Activated T-cell treated with anti-CD3 and anti-CD28 coated beads for 4 hours (primary cell): ENCODE measurements at places on chromosomes 1 and 21.

- DNase-seq, result no peak
Observed at GRCh38 chr1:53946252-53947171, at the start of gene LRRC42. LRRC42 (plus strand) TSS chr1:53946350; CDS start chr1:53952000, 5,650 bp downstream.

DNA sequence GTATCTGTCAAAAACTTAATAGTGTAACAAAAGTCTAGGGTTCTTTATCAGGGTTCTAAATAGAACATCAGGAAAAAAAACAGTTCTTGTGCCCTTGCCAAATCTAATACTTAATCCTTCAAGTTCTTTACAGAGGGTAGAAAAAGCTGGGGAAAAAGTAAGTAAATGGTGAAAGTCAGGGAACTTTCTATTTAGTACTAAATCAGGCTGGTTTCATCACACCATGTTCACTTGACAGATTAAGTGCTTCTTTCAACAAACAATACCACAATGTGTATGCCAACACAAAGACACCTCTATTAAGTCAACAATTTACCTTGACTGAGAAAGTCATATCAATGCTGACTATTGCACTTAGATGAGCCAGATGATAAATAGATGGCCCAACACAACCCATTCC is 9.7 kb downstream of the DBT start:
- DNase-seq, result no peak

GRCh38 chr1:46159516-46159915 is 15.4 kb upstream of the TSPAN1 start:
- no peak for DNase-seq

DNA sequence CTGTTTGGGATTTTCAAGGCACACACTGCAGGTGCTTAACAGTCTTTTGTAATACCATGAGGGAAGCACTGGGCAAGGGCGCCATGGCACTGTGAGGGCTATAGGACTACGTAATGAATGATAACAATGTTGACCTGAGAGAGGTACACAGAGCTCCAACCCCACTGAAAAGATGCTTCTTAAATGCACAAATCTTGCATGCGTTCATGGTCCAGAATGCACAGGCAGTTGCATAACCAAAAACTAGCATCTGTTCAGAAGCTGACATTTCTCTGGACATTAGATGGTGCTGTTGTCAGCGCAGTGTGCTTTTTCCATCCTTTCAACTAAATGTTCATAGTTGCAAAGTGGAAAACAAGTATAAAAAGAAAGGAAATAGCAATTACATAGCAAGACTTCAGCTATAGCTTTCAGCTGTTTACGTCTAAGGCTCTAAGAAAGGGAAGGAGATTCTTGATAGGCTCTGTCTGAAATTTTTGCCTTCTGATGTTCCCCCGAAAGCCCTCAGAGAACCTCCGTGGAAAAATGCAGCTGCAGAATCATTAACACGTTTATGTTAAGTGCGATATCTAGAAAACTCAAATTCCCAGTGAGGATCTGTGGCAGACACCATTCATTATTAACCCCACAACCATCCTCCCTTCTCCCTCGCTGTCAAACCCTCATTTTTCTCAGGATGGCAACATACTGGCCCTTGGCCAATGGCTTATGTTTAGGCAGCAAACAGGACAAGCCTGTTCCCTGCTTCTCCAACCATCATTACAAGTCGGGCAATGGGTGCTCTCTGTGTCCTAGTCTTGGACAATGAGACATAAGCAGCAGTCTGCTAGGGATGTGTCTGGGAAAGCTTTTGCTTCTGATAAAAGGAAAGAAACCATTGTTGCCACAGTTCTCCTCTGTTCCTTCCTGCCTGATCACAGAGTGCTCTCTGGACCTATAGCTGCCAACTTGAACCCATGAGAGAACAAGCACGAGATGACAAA is 8.2 kb upstream of the TARBP1 start:
- DNase-seq, result no peak

- no peak for DNase-seq
Observed at GRCh38 chr1:116950517-116951199, 40.9 kb downstream of the PTGFRN start.

GRCh38 chr1:232011961-232012360 is 385.4 kb downstream of the DISC1 start:
- no peak for DNase-seq

DNA sequence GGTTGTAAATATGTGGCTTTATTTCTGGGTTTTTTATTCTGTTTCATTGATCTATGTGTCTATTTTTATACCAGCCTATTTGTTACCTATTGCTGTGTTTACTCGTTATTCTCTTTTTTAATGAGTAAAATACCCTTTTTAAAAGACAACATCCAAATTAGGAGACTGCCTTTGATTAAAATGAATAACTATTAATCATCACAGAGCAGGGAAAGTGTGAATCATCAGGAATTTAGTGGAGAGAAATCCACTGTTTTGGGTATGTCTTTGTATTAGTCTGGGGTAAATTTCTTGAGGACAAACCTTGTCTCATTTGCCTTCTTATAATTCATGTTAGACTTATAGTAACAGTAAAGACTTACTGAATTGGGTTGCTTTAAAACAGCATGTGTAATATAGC is 12.1 kb downstream of the DISC1 start:
- no peak for DNase-seq

DNA sequence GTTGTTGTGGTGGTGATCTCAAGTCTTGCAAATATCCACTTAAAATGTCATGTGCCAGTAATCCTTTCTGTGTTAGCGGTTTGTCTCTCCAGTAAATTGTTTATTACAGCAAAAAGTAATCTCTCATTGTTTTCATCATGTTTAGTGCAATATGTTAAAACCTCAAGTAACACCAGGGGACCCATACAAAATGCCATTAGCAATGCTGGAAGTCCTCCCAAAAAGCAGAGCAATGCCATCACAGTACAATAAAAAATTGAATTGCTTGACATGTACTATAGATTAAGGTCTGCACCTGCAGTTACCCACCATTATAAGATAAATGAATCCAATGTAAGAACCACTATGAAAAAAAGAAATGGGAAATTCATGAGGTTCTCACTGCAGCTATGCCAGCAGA is 1606.5 kb downstream of the BRINP3 start:
- DNase-seq, result no peak

DNA sequence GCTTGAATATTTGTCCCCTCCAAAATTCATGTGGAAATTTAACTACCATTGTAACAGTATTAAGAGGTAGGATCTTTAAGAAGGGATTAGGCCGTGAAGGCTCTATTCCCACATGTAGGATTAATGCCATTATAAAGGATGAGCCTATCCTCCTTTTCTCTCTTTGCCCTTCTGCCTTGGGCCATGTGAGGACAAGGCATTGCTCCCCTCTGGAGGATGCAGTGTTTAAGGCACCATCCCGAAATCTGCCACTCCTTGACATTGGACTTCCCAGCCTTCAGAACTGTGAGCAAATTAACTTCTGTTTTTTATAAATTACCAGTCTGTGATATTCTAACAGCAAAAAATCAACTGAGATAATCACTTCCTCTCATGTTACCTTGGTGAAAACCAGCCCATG is 124.4 kb downstream of the TOMM20 start:
- no peak for DNase-seq

DNA sequence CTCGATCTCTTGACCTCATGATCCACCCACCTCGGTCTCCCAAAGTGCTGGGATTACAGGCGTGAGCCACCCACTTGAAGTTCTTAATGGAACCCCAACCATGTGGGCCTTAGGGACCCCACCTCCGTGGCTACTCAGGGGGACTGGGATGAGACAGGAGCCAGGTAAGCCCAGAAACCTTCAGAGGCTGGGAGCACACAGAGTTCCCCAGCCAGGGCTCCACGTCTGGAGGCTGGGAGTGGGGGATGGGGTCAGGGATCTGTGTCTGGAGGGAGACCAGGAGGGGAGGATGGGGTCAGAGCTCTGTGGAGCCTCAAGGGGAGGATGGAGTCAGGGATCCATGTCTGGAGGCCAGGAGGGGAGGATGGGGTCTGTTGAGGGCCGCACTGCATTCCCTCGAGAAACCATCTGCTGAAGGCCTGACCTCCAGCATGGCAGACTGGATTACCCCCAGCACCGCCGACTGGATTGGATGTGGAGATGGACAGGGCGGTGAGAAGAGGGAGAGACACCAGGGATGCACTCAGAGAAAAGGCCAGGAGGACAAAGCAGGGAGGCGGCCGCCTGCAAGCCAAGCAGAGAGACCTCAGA is 2.1 kb upstream of the FTCD start:
- DNase-seq, result no peak

- DNase-seq, result no peak
Observed at GRCh38 chr1:248416226-248416625, 13.4 kb downstream of the OR2T1 start.

DNA sequence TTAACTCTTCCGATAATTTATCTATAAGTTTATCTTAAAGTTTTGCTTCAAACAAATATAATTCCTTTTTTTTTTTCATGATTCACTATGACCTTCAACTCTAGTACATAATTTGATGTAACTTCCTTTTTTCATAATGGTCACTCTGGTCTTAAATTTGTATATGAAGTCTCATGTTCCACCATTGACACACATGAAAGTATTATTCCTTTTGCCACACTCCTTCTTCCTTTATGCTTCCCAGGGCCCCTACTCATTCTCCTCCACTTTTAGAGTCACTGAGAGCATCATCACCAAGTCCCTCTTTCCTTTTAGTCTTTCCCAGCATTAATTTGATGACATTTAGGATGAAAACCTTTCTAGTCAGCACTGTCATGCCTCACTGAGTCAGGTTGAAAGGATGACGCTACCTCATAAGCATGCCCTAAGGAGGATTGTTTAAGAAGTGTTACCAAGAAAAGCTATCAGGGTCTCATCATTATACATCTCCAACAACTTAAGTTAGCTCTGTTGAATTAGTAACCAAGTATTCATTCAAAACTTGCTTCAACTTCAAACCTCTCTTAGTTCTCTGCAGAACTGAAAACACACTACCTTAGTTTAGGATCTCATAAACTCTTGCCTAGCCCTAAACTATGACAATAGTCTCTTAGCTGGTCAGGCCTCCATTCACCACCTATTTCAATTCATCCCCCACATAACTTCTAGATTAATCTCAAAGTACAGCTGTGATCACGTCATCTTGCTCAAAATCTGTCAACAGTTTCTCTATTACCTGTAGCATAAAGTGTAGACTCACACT is 14.5 kb downstream of the AUNIP start:
- no peak for DNase-seq

DNA sequence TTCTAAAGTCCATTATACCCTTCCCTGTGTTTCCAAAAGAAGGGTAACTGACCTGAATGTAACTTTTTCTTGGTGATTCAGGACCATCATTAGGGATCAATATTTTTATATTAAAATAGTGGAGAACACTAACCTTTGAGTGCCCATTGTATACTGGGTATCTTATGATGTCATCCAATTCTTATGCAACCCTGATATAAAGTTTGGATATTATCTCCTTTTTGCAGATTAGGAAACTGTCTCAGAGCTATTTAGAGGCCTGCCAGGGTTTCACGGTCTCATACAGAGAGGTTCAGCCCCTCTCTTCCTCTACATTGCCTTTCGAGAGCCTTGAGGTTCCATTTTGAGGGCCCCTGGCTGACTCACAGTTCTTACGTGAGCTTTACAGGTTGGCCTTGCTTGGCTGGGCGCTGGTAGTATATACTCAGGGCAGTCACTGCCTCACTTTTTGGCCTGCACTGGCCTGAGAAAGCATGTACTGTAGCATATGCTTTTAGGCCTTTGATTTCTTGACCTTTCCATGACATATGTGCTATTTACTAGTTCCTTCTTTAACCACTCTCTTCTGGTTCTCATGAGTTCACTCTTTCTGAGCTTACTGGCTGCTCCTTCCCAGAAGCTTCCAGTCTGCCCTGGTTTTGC is 15.7 kb upstream of the FOXO6 start:
- DNase-seq, result no peak

GRCh38 chr1:6460301-6461050 is 5.5 kb downstream of the TNFRSF25 start:
- peak; percentile 95 for DNase-seq

DNA sequence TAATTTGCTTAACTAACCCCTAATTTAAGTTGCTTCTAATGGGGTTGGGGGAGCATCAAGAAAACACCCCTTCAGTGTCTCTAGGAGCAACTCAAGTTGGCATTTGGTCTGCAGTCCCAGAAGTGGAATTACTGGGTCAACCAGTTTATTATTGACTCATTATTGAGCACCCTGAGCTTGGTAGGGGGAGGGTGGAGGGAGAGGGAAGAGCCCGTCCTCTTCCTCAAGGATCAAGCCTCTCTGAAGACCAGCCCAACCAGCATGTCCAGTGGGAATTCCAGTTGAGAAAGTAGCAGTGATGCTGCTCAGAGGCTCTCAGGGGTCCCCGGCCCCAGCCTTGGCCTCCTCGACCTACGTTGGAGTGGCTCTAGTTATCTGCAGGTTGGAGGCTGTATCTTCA is 2.1 kb upstream of the PLA2G2F start:
- DNase-seq, result no peak

DNA sequence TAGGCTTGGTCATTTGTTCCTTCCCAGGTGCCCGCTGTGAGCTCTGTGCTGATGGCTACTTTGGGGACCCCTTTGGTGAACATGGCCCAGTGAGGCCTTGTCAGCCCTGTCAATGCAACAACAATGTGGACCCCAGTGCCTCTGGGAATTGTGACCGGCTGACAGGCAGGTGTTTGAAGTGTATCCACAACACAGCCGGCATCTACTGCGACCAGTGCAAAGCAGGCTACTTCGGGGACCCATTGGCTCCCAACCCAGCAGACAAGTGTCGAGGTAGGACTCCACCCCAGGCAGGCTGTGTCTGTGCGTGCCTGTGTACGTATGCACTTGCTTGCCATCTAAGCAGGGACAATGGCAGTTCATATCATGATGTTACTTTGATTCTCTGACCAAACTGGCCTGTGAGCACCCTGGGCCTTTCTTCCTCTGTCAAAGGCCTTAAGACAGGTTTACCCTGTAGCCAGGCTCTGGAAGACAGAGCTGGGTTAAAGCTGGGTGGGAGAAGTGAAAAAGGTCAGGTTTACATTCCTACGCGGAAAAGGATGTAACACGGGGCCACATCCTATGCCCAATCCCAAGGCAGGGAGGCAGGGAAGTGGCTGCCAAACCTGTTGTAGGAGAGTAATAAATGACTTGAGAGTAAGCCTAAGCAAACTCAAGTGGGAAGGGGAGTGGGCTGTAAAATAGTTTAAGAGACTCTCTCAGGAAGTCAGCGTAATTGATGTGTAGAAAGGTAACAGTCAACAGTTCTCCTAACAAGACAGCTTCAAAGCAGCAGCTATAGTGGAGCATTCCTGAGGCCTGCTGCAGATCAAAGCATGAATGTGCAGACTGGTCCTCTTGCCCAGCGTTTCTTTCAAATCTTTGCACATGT is 42.5 kb downstream of the LAMC2 start:
- DNase-seq, result no peak

- DNase-seq, result no peak
Observed at GRCh38 chr1:54708385-54708784, 7.3 kb upstream of the TTC4 start.

DNA sequence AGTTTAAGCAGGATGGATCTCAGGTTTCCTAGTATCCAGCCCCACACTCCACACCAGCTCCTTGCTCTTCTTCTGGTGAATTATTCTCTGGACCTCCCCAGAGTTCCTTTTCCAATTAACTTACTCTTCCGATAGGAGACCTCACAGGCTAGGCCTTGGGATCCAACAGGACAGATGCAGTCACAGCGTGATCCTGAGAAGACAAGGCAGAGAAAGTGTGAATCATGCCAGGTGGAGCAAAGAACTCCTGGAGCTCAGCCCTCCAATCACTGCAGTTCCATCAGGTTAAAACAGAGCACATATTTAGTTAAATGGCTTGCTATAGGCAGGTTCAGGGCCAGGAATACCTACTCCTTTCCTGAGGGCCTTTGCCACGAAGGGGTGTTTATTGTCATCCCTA is 34.1 kb downstream of the C8B start:
- DNase-seq, result no peak

GRCh38 chr1:232655028-232655745 is 25.3 kb upstream of the SIPA1L2 start:
- DNase-seq, result no peak
